ENCODE measurements at places on chromosomes 16 and 17.

DNA sequence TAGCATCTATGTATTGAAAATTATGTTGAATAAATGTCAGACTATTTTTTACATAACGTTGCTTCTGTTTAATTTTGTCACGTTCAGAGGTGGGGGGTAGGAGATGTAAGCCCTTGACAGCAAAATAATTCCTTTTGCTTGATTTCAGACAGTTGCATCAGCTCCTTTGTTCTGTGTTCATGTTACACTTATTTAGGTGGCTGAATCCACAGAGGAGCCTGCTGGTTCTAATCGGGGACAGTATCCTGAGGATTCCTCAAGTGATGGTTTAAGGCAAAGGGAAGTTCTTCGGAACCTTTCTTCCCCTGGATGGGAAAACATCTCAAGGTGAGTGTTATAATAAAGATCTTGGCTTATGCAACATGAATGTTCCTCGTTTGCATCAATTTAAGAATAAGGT lies 4.5 kb downstream of the HERPUD1 start:
- no peak for DNase-seq

GRCh38 chr17:22265807-22266206 lies 573.5 kb downstream of the KCNJ18 start:
- DNase-seq = no peak

- DNase-seq = no peak
These were observed 71.8 kb downstream of the PRKCA start for GRCh38 chr17:66373944-66374817.

- no peak for DNase-seq
These were observed 2.4 kb upstream of the HEXD start for GRCh38 chr17:82415786-82416185.

DNA sequence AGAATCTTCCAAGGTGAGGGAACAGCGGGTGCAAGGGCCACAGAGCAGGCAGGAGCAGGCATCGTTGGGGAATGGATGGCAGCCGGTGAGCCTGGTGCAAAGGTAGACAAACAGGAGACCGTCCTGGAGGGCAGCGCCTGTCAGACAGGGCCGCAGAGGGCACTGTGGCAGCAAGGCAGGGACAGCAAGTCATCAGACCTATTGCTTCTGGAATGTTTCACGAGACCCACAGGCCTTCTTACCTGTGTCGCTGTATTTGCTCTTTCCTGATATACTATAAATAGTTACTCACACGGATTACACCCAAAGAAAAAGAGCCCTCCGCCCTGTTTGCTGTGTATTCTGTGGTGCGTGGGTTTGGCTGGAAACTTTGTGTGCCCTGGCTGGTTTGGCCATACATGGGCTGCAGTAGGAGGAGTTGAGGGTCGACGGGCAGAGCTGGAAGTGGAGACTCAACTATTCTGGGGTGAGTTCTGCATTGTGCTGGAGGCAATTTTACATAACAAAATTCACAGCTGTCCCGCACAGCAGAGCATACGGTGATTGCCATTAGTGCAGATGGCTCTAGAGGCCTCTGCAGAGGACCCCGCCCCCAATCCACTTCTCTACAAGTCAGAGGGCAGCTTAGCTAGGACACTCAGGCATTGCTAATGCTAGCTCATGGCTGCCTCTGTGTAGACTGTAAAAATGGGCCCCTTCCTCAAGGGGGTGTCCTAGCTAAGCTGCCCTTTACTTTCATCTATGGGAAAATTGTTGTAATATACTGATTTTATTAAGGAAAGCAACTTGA lies 18.6 kb upstream of the POLR3E start:
- no peak for DNase-seq

DNA sequence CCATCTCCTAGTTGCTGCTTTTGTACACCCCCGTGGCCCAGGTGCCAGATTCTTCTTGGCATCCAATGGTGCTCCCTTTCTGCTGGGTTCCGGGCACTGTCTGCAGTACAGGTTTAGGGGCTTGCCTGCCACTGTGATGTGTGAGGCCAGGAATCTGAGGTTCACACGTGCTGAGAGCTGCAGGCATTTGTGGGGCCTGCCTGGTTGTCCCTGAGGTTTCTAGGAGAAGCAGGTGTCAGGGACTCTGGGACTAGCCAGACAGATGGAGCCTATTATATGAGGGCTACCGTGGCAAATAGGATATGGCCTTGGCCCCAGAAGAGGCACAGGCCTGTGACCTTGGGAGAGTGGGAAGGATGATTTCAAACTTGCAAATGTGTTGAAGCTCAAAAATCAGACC lies 29.3 kb downstream of the NDEL1 start:
- no peak for DNase-seq

Data from HS-27A (cell line).